Activated CD4-positive, alpha-beta T cell treated with anti-CD3 and anti-CD28 coated beads, Interleukin-2, amount 50 U/mL, for 48 hours (primary cell): ENCODE measurements at places on chromosomes 3 and 15.

DNA sequence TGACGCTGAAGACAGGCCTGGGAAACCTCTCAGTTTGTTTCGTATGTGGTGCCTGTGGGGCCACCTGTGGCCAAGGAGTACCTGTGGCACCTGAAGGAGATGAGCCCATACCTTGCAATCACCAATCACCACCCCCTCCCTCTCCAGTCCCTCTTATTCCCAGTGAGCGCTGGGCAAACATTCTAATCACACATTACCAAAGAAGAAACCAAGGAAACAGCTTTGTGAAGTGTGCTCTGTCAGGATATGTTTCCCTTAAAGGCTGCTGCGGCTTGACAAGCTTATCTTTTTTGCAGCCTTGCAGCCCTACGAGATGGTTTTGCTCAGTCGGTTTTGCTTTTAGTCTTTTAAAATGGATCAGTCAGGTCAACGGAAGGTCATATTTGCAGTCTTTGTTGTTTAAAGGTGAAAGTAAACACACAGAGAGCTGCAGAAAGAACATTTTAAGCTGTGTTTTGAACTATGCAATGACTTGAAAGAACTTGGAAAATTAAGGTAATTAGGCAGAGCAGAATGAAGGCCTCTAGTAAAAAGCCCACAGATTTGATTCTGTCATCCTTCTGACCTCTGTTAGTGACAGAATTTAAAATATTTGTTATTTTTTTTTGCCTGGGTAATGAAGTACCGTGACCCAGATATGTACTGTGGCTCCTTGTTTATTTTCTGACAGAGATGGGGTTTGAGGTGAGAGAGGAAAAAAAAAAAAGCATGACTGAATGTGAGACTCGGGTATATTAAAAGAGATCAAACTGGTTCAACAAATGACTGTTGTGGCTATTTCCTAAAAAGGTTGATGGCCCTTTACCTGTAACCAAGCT, 461.4 kb downstream of the NSUN3 start:
- DNase-seq = no peak

GRCh38 chr3:42347928-42348327, 62.5 kb downstream of the LYZL4 start:
- peak; percentile 1 for DNase-seq

DNA sequence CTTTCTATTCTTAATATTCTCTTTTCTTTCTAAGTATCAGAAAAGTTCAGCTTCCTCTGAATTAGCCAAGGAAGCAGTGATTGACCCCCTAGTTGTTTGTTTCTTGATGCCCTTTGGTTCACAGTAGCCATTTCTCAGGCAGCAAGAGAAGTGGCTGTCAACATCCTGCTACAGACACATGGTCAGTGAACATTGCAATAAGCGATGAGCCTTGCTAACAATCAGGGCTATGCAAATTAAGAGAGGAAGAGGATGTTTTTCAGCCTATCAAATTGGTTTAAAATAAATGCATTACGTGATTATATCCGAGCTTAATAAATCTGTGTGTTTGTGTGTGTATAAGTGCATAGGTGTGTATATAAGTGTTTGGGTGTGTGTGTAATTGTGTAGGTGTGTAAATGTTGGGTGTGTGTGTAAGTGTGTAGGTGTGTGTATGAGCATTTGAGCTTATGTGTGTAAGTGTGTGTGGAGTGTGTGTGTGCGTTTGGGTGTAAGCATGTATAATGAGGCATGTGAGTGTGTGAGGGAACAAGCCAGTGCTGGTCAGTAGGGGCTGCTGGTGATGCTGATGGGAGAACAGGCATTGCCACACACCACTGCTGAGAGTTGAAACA, 78.1 kb upstream of the XCR1 start:
- no peak for DNase-seq

GRCh38 chr3:177146646-177147045, 50.6 kb downstream of the TBL1XR1 start:
- no peak for DNase-seq

GRCh38 chr15:55861115-55861514, 118.2 kb upstream of the PRTG start:
- no peak for DNase-seq

- no peak for DNase-seq
Measured at GRCh38 chr3:183491923-183492848, 63.3 kb downstream of the KLHL6 start.

DNA sequence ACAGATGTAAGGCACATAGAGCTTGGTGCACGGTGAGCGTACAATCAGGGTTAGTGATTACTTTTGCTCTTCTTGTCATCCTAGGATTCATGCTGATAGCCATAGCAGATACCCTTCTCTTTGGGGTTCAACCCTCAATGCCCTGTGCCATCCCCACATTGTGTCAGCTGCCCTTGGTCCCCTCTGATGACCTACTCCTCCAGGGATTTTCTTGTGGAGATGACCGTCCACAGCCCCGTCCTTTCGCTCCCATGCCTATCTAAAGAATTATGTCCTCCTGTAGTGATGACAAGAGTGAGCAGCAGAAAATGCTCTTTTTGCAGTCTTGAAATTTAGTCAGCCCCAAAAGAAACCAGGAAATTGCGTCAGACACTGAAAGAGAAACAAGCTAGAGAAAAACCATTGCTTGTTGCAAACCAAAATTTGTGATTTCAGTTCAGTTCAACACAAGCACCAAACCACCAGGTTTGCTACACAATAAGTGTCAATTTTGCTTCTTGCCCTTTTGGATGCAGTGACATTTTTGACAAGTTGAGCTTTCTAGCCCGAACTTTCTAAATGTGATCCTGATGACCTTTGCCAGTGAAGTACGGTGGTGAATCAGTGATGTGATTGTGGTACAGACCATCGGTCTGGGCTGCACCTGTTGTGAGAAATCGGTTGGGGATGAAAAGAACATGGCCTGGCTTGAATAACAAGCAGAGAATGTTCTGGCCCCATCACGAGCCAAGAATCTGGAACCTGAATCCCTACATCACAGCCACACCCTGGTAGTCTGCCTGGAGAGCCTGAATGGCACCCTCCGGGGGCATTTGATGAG, 41.3 kb downstream of the CMTM7 start:
- no peak for DNase-seq

- no peak for DNase-seq
Measured at GRCh38 chr3:27607370-27607769, 114.8 kb downstream of the EOMES start.

GRCh38 chr3:109353057-109353456, 15.7 kb upstream of the DPPA4 start:
- no peak for DNase-seq

DNA sequence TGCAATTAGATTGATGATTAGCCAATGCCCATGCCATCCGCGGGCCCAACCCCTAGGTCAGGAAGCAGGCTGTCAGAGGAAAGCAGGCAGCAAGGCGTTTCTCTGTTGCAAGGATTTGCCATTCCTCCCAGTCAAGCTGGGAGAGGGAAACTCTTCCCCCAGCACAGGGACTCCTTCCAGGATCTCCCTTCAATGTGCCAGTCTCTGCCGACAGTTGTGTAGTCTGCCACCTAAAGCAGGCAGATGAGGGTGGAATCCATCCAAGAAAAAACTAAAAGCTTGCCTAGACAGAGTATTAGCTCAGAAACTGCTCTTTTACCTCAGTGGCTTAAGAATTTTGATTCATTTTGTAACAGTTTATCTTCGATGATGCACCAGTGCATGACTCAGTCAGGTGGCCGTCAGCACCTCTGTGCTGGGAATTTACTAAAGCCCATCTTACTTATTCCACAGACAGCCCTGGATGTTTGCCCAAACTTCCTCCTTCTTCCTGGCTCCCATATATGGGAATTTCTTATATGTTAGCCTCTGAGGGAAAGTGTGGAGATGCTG, 501.5 kb upstream of the THBS1 start:
- DNase-seq = no peak

DNA sequence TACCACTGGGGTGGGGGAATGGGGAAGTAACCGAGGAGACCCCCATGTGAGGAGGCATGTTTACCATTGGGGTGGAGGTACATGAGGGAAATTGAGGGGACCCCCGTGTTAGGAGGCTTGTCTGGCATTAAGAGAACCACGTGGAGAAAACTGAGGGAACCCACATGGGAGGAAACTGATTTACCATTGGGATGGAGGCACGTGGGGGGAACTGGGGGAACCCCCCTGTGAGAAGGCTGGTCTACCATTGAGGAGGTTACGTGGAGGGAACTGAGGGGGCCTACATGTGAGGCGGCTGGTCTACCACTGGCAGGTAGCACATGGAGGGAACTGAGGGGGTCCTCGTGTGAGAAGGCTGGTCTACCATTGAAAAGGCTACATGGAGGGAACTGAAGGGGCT, 159.4 kb downstream of the FBLN2 start:
- no peak for DNase-seq

GRCh38 chr3:152797751-152798432, 37.0 kb upstream of the P2RY1 start:
- DNase-seq = no peak

- DNase-seq = no peak
Measured at GRCh38 chr3:148084931-148085330, 612.8 kb upstream of the AGTR1 start.

DNA sequence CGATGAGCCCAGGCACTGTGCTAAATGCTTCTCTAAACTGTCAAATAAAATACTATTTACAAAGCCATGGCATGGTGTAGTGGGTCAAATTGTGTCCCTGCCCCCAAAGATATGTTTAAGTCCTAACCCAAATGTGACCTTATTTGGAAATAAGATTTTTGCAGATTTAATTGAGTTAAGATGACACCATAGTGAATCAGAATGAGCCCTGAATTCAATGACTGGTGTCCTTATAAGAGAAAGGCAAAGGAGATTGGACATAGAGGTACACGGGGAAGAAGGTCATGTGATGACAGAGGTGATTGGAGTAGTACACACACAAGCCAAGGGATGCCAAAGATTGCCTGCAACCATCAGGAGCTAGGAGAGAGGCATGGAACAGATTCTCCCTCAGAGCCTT, 121.6 kb upstream of the VEPH1 start:
- DNase-seq = no peak

- no peak for DNase-seq
Measured at GRCh38 chr3:44130249-44130648, 111.4 kb upstream of the TOPAZ1 start.

DNA sequence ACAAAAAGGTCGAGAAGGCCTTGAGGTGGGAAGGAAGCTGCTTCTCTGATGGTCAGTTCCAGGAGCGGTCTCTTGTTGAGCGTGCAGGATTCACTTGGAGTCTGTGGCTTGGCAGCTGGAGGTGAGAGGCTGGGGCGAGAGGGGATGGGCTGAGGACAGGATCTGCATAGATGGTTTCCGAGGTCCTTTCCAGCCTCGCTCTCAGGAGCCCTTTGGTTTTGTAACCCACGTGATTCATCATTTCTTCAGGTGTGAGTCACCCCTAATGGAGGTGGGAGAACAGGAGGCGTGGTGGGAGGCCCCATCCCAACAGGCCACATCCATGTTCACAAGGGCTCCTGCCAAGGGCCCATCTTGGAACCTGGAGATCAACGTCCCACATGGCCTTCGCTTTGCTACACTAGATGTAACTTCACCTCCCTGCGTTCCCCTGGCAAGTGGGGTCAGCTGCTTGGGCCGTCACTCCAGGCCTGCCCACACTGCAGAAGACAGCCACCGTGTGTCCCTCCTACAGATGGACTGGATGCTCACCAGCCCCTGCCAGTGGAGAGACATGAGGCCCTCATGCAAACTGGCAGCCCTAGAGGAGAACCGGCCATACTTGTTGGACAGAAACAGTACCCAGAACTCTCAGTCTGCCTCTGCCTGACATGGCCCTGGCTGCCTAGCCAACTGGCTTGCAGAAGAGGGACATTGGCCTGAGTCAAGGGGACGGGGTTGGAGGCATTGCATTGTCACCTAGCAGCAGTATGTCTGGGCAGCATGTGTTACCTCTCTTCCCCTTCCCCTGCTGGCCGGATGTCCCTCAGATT, 1.6 kb upstream of the PCSK6 start:
- DNase-seq = no peak

DNA sequence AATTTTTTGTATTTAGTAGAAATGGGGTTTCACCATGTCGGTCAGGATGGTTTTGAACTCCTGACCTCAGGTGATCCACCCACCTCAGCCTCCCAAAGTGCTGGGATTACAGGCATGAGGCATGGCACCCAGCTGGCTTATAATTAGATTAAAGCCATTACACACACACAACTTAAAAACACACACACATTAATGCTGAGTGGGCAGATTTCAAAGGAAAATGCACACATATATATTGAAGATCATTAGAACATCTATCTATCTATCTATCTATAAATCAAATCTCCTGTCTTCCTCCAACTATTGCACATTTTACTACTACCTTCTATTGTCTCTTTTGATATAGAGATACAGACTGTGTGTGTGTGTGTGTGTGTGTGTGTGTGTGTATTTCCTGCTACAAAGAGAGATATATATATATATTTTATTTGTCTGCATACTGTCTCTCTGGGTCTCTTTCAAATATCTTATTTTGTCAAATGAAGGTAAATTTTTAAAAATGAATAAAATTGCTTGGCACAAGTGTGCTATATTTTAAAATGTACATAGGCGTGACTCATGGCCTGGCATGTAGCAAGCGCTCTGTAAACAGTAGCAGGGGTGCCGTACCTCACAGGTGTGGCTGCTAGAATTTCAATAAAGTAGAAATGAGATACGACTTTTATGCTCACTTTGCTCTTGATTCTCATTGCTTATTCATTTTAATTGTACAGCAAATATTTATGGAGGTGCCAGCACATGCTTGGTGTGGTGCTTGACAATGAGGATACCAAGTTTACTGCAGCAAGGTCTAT, 655.8 kb downstream of the AGBL1 start:
- no peak for DNase-seq

- no peak for DNase-seq
Measured at GRCh38 chr3:20130106-20130505, 55.9 kb downstream of the SGO1 start.
